ENCODE measurements at places on chromosomes 12 and 14.
A peak's percentile ranks its signal among the peaks of the same experiment; 100 is the strongest.

DNA sequence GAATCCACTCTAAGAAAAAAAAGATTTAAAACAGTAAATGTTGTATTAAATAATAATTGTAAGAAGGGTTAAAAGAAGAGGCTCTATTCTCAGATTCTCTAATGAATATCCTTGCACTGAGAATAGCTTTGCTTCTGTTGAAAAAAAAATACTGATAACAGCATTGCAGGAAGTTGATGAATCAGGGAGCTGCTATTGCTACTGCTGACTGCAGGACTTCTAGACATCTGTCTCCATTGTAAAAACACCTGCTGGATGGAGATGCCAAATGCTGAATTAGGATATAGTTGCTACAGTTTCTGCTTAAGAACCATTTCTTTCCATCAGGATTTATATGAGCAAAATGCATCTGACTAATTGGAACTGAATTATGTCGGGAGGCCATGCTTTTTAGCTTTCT is 50.3 kb upstream of the ANP32D start:
- DNase-seq = no peak

DNA sequence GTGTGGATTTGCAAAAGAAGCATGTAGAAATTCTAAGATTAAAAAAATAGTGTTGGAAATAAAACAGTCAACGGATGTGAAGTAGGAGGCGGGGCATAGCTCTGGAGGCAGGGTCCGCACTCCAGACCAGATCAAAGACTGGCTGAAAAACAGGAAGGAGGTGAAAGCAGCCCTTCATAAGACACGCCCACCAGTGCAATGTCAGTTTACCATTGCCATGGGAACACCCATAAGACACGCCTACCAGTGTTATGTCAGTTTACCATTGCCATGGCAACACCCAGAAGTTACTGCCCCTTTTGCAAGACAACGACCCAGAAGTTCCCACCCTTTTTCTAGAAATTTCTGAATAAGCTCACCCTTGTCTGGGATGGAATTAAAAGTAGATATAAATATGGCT is 87.1 kb downstream of the FZD10 start:
- DNase-seq = no peak

- no peak for DNase-seq
Observed at GRCh38 chr14:90049390-90049789, 12.4 kb upstream of the KCNK13 start.

DNA sequence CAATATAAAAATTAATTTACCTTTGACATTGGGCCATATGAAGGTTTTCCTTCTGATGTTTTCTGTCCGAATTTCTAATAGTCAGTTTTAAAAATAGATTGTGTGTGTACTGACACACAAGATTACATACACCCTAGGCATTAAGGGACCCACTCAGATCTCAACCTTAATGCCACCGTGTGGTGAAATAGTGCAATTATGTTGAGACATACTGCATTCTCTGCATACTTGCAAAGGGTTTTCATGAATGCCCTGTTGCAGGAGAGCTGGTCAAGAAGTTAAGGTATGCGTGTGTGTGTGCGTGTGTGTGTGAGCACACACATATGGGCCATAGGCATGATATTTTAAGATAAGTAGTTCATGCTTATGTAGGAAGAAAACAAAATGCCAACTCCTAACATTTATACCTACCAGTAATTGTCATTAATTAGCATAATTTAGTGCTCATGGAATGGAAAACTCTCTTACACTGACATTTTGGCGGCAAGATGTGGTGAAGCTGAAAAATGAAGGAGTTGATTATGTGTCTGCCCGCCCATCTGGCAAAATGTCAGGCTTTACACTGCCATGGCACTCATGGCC is 58.8 kb downstream of the PIK3C2G start:
- no peak for DNase-seq

DNA sequence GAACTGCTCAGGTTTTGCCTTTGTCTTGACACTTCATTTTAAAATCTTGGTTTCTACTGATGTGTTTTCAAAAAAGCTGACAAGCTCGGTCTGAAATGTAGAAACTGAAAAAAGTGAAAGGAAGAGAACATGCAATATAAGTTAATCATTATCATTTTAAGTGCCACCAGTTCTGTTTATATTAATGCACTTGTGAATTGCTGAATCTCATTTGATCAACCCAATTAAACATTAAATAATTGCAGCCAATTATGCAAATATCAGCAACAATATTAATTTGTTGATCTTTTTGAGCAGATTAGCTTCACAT is 133.8 kb downstream of the BCAT1 start:
- no peak for DNase-seq

DNA sequence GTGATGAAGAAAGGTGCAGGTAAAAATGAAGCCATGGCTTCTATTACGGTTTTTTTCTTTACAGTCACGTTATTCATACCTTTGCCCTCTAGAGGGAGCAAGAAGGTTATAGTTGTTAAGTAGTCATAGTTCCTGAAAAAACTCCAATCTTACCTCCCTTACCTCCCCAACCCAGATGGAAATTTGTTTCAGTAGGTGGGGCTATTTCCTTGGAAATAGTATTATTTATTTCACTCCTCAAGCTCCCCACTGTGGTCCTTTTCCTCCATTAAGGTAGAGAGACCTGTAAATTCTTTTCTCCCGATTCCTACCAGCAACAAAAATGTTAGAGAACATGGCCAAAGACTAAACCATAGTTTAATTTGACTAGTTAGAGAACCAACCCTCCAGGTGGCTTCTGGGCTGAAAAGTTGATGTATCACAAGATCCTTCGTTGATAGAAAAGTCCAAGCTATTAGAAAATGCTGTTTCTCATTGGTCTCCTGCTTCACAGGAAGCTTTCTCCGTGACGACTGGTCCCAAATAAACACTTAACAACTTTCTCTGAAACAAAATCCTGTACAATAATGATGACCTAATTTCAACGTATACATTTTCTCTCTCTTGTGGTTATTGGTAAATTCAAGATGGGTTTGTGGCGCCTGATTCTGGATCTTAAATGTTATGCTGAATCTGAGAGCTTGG is 43.5 kb downstream of the TMX1 start:
- no peak for DNase-seq

- DNase-seq = peak; percentile 38
Observed at GRCh38 chr12:91109148-91109564, 2.1 kb downstream of the LUM start.

DNA sequence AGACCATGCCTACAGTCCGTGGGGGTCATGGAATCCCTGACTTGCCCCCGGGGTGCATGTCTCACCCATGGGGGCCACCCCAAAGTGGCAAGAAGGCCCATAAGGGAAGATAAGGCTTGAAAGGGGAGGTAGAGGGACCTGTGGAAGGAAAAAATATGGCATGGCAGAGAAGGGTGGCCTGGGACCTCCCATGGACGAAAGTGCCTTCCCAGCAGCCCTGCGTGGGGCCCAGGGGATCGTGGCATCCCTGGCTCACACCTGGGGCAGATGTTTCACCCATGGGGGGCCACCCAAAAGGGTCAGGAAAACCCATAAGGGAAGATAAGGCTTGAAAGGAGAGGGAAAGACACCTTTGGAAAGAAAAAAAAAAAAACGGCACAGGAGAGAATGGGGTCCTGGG is 264.6 kb downstream of the ALG10 start:
- DNase-seq = no peak

DNA sequence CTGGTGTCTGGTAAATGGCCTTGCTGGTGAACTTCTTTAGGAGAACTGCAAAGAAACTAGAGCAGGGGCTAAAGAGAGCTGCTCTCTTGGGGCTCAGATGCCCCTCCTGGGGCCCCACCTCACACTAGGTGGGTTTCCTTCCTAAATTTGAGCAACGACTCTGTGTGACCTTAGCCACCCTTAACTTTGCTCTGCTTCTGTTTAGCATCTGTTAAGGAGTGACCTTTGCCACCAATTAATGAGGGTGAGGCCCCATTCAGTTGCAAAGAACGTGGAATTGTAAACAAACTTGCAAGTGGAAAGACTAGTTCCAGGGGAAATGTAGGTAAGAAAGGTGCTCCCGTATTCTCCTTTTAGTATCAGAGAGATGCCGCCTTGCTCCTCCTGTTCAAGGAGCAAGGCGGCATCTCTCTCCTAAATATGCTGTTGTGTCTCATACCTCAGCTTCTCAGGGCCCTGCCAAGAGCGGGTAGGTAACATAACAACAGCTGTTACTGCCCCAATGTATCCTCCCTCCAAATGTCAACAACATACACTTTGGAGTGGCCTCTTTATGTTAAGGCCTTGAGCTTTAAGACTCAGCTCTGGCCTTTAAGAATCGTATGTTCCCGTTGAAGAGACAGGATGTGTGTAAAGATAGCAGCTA is 77.6 kb upstream of the FUT8 start:
- no peak for DNase-seq

Measured in stimulated activated CD4-positive, alpha-beta T cell treated with anti-CD3 and anti-CD28 coated beads, Interleukin-2, amount 100 ng/mL, for 24 hours (primary cell).